ENCODE measurements at places on chromosomes 11 and 22.

- DNase-seq, result no peak
Observed at GRCh38 chr11:110587129-110587528, 125.1 kb downstream of the ARHGAP20 start.

GRCh38 chr11:7575841-7576725 is 62.3 kb downstream of the PPFIBP2 start:
- peak; percentile 13 for DNase-seq

GRCh38 chr22:45672564-45673481 is 1.2 kb downstream of the ATXN10 start:
- no peak for DNase-seq

GRCh38 chr22:29476116-29476515 is 3.9 kb upstream of the NEFH start:
- no peak for DNase-seq

DNA sequence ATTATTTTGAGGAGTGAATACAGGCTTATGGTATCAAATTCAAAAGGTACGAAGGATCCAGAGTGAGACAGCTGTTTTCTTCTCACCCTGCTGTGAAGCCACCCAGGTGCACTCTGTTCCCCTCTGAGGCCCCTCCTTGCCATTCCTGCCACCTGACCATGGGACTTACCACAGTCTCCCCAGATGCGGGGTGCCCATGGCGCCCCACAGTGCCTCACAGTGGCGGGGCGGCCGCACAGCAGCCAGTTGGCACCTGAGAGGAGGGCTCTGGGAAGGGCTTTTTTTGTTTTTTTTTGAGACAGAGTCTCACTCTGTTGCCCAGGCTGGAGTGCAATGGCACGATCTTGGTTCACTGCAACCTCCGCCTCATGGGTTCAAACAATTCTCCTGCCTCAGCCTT is 151.7 kb downstream of the CEP164 start:
- no peak for DNase-seq

DNA sequence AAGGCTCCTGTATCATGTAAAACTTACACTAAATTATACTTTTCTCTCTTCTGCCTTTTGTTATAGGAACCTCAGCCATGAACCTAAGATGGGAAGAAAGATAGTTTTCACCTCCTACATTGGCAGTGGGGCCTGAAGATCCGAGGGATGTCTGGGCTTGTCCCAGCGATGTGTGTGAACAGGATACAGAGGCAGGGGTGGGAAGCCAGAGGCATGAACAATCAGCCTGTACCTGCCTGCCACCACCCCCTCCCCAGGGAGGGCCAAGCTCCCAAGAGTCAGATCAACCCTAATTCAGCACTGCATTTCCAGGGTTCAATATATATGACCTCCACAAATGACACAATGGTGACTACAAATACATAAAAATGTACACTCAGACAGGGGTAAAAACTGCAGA is 9.4 kb downstream of the KIAA0930 start:
- DNase-seq, result no peak

DNA sequence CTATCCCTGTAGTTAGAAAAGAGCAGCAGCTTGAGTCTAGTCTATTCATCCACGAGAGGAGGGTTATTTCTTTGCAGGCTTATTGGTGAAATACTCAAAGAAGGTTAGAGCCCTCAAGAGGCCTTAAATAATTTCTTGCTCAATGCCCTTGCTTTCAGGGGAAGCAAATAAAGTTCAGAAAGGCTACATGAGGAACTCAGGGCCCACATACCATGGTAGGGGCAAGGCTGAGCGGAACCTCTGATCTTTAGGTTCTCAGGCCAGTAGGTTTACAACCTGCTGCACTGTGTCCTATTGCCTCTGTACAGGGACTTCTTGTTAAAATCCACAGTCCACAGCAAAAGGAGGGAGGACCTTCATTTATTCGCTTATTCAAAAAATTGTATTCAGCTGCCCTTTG is 101.7 kb downstream of the ADAMTS15 start:
- DNase-seq, result no peak

- no peak for DNase-seq
Observed at GRCh38 chr11:22065472-22065871, 127.4 kb upstream of the ANO5 start.

- no peak for DNase-seq
Observed at GRCh38 chr11:71474141-71474770, 21.3 kb downstream of the NADSYN1 start.

DNA sequence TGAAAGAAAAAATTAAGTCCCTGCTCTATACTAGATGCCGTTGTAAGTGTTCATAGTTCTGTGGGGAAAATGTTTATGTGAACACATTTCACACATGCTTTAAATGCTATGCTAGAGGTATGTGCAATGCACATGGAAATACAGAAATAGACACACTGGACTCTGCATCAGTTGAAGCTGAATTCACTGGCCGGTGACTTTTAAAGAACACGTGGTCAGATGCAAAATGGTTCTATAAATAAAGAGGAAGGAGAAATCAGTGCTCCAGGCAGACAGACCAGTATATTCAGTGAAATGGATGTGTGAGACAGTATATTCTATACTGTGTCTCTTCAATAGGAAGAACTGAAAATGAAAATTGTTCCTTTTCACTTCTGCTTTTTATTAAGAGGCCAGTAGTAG is 29.9 kb downstream of the TRPC6 start:
- no peak for DNase-seq

GRCh38 chr11:28713850-28714249 is 605.7 kb downstream of the METTL15 start:
- DNase-seq, result no peak

- DNase-seq, result no peak
Observed at GRCh38 chr11:65718964-65719492, 1.6 kb downstream of the RNASEH2C start.

- no peak for DNase-seq
Observed at GRCh38 chr11:118398791-118399559, 2.4 kb upstream of the ATP5MG start.

DNA sequence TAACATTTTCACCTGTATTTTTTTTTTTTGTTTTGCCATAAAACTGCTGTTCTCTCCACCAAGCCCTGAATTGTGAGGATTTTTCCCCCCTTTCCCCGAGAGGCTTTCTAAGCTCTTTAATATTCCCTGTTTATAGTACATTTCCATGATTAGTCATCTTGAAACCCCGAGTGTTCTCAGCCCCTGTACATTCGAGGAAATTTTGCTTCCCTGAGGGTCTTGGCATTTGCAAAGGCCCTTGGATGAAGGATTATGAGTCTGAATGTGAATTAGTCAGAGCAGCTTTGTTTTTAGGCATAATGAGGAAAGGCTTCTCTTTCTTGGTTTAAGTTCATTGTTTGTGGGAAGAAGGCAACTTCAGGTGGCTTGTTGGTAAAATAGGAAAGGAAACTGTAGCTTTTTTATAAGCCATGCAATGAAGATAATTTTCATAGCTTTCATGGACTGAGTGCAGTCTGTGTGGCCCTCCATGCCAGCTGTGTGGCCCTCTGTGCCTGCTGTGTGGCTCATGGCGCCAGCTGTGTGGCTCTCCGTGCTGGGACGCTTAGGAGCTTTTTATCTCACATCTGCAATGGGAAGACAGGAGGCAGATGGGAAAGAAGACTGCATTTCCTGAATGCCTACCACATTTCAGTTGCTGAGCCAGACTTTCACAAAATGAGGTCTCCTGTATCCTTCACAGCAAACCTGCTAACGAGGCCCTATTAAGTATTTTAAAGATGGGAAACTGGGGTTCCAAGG is 129.0 kb downstream of the TEAD1 start:
- DNase-seq, result no peak

DNA sequence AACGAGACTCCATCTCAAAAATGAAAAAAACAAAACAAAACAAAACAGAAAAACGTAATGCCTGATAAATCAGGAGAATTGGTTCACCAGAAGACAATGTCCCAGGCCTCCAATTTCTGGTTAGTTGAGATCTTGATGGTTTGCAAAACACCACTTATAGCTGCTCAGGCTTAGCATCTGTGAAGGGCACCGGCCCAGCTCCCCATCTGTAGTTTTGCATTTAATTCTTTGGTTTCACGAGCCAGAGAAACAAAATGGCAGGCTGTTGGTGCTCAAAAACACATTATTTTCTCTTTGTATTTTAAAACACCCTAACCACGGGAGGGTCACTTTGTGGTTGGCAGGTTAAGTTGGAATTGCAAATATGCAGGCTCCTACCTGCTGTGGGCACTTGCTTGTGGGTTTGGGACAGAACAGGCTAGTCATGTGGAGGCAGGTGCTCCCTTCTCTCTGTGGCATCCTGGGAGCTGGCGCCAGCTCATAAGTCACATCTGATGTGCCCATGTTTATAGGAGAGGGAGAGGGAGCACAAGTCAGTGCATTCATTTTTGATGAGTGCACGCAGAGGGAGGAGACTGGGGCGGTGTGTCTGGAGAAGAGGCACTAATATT is 145.9 kb downstream of the CEP164 start:
- DNase-seq, result no peak

DNA sequence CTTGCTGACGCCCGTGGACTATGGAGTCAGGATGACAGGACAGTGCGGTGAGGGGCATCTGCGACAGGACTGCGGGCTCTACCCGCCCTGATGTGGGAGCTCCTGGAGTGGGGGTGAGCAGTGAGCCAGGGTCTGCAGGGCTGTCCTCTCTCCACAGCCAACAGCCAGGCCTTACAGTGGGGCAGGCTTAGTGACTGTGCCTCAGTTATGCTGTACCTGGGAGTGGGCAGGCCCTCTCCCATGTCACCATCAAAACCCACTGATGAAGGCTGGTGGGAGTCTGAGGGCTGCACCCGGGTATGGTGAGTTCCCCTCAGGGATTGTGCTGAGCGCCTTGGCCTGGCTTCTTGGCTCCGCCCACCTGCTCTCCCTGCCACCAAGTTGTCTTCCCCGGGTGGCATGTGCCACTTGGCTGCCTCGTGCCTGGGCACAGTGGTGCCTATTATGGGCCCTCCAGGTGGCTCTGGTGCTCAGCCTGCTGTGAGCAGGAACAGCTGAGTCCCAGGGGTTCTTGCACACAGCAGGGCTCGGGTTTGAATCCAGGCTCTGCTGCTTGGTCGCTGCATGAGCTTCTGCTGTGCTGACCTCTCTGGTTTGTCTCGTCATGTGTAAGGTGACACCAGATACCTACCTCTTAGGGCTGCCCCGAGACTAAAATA is 4.1 kb upstream of the TRIOBP start:
- DNase-seq, result no peak

DNA sequence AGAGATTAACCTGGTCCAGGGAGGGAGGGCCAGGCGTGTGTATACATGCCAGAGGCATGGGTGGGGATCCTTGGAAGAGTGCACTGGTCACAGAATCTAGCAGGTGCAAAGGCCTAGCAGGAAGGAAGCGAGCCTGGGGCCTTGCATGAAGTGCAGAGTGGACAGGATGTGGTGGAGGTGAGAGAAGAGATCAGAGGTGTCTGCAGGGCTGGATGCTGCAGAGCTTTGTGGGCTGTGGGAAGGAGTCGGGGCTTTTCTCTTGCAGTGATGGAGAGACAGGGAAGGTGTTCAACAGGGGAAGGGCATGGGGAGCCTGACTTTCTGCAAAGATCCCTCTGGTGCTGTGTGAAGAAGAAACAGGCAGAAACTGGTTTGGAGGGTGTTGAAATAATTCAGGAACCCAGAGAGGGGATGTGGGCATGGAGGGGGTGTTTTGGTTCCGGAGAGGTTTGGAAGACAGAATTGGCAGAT is 2.5 kb upstream of the TPST2 start:
- DNase-seq, result no peak

GRCh38 chr22:39745789-39746188 is 147.8 kb downstream of the ENTHD1 start:
- no peak for DNase-seq

DNA sequence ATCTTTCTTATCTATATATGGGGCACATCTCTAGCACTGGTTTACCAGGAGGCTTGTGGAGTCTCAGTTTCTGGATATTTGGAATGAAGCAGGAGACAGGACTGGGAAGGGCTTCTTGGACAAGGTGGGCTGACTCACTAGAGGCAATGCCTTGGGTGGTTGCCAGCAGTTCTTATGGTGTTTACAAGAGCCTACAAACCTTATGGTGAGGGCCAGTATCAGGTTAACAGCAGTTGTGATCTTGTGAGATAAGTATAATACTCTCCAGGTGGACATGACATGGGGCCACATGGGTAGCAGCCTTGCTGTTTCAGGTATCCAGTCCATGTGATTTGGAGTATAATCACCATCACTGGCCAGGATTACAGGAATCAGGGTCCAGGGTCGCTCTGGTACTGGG is 10.2 kb downstream of the FUT4 start:
- no peak for DNase-seq

GRCh38 chr11:129853518-129854231 is 38.0 kb downstream of the TMEM45B start:
- DNase-seq, result peak; percentile 5
